CD4-positive, alpha-beta memory T cell (primary cell): ENCODE measurements at places on chromosomes 16 and 17.

DNA sequence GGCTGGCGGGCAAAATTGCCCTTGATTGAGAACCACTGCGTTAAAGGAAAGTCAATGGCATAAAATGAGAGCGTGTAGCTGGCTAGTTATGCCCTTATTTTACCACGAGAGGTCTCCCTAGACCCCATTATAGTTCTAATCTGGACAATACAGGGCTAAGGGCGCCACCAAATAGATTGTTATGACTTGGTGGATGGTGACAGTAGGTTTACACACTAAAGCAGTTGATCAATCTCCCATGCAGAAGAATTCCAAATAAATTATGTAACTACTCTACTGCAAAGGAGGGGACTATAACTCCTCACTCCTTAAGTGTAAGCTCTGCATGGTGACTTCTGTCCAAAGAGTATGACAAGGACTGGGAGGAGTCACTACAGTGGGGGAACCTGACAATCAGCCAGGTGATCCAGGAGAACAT lies 20.4 kb upstream of the YPEL2 start:
- DNase-seq: peak; percentile 66

GRCh38 chr17:77286391-77286640 lies 145.5 kb downstream of the SEC14L1 start:
- DNase-seq: no peak

GRCh38 chr17:1792495-1793446 lies 30.9 kb downstream of the SERPINF1 start:
- DNase-seq: no peak

- DNase-seq: no peak
Observed at GRCh38 chr16:68995011-68995504, 110.4 kb upstream of the HAS3 start.

DNA sequence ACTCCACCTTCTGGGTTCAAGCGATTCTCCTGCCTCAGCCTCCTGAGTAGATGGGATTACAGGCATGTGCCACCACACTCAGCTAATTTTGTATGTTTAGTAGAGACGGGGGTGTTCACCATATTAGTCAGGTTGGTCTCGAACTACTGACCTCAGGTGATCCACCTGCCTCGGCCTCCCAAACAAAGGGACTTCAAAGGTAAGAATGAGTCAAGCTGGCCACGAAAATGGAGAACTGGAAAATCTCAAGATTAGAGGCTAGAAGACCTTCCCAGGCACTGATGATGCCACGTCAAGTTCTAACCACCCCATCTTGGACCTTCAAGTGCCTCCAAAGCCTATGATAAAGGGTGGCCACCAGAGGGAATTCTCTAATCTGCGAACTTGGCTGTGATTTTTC lies 1.3 kb upstream of the CCL15 start:
- DNase-seq: no peak

DNA sequence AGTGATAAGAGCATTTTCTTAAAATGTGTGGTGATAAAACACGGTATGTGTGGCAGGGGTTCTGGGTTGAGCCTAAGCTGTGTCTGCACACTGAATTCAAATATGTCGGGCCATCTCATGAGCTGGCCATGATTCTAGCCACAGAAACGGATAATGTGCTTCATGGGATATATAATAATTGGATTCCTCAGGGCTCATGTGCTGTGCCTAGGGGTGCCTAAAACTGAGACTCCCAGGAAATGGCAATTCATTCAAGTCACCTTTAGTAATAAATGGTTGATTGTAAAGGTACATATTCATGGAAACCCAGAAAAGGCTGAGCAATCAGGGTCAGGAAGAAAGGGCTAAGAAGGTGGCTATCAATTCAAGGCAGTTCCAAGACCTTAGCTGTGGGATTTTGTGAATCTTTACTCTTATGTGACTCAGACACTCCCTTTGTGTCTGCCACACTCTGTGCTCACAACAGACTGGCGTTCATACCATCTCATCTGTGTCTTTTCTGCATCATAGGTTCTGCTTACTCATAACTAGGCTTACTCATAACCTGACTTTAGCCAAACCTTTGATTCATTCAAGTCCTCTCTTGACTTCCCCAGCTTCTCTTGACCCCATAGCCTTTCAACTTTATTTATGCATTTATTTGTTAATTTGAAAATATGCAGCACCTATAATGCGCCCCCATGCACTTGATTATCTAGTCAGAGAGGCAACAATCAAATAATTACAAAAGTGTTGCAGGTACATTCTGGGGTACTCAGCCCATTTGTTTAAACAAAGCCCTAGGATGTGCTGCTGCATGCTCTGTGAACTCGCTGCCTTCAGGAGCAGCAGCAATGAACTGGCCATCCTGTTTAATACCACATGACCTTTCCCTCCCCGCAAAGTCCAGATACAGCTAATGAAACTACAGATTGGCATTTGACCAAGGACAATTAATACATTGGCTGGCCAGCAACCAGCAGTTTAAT lies 28.4 kb upstream of the MED13 start:
- DNase-seq: no peak

GRCh38 chr16:72921620-72922019 lies 126.3 kb downstream of the ZFHX3 start:
- DNase-seq: no peak

GRCh38 chr16:57532266-57532625 lies 4.1 kb downstream of the CCDC102A start:
- DNase-seq: no peak

DNA sequence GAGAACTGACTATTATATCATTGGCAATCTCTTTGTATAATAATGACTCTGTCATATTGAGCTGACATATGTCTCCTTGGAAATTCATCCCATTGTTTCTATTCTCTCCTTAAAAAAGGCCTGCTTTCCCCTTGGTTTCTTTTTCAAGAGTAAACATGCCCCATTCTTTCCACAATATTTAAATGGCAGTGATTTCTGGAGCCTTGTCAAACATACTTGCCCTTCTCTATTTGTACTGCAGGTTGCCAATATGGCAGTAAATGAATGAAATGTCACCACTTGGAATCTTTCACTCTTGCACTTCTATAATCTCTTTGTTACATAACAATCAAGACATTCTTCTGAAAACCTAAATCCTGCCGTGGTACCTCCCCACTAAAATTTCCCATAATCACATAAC lies 1265.1 kb upstream of the CDH8 start:
- no peak for DNase-seq

GRCh38 chr17:58684003-58684402 lies 7.8 kb downstream of the TEX14 start:
- DNase-seq: no peak

DNA sequence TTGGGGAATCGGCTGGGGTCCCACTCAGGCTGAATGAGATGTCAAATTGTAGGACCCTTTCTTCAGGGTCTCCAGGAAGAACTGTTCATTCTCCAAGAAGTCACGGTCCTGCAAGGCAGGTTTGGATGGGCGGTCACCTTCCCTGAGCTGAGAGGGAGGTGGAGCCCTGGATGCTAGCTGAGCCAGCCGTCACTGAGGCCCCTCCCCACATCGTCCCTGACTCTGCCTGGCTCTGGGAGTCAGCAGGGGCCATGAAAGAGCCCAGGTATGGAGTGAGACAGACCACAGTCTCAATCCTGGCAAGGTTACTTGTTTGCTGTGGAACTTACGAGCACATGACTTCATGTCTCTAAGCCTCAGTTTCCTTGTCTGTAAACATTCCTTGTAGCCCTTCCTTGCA lies 6.0 kb upstream of the MRPL38 start:
- DNase-seq: no peak

- no peak for DNase-seq
Observed at GRCh38 chr16:84055801-84056634, 13.4 kb upstream of the SLC38A8 start.

DNA sequence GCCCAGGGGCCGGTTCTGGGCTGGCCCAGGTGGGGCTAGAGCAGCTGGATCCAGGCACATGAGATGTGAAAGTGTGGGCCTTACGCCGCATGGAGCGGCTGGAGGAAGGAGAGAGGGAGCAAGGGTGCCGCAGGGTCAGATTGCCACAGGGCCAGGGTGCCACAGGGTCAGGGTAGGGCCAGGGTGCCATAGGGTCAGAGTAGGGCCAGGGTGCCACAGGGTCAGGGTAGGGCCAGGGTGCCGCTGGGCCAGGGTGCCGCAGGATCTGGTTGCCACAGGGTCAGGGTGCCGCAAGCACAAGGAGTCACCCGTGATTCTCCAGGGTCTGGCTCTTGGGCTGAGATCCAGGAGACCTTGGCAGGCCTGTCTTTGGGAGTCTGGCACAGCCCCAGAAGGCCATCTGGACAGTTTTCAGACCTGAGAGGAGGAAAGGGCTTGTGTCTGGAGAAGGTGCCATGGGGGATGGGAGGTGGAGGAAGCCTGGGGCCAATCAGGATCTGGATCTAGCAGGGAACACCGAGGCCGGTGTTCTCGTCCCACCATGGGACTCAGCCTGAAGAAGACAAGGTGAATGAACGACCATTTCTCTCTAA lies 13.1 kb upstream of the LASP1NB start:
- DNase-seq: no peak

GRCh38 chr16:47538472-47538871 lies 77.3 kb downstream of the PHKB start:
- no peak for DNase-seq
